ENCODE measurements at places on chromosomes 2 and 18. TPM values are rescaled to one million over a fixed set of nuclear protein-coding genes. Genes with fewer than 3 reads are reported as not detected.

The FOXD4L1 gene
- total RNA-seq = 0.50 TPM

The UCN gene
- total RNA-seq = 1.5 TPM

The HNMT gene
- not detected for total RNA-seq

The ZC3H6 gene
- total RNA-seq = 9.2 TPM

The CHRNG gene
- not detected for total RNA-seq
